ENCODE measurements at places on chromosomes 2 and 18.

GRCh38 chr2:72678024-72678423, 147.8 kb downstream of the EXOC6B start:
- no peak for DNase-seq

DNA sequence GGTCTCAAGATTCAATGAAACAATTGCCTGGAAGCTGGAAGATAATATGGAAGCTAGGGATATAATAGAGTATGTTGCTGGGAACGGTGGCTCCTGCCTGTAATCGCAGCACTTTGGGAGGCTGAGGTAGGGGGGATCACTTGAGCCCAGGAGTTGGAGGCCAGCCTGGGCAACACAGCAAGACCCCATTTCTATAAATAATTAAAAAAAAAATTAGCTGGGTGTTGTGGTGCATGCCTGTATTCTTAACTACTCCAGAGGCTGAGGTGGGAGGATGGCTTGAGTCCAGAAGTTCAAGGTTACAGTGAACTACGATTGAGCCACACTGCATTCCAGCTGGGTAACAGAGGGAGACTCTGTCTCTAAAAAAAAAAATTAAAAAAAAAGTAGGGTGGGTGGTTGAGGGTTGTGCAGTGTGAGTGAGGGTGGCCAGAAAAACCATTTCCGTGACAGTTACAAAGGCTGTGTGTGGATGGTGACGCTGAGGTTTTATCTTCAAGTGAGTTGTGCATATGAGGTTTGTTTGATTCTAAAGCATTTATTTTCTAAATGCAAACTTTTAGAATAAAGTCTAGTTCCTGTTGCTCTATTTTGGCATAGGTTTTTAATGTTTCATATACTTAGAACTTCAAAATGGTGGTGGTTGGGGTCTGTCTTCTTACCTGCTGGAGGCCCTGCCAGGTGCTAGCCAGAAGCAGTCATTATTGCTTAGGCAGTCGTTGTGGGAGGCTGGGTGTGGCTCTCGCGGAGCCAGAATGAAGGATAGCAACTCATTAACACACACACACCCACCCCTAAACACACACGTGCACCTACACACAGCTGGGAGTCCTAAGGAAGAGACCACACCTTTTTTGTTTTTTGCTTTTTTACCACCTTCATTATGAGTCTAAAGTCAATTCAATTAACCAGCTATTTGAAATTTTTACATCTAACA, 4.7 kb upstream of the IL1R2 start:
- DNase-seq: no peak

DNA sequence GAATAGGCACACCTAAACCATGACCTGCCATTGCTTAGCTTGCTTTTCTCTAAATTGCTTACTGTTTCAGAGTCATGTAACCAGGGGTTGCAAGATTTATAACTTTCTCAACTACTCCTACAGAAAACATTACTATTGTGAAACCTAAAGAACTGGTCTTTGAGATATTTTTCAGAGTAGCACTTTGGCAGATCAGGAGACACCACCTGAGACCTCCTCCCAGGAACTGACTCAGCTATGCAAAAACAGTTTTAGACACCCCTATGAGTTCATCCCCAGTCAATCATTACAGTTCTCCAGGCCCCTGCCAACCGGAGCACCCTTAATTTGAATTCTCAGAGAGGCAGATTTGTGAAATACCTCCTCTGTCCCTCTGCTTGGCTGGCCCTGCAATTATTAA, 80.3 kb downstream of the MBOAT2 start:
- no peak for DNase-seq

DNA sequence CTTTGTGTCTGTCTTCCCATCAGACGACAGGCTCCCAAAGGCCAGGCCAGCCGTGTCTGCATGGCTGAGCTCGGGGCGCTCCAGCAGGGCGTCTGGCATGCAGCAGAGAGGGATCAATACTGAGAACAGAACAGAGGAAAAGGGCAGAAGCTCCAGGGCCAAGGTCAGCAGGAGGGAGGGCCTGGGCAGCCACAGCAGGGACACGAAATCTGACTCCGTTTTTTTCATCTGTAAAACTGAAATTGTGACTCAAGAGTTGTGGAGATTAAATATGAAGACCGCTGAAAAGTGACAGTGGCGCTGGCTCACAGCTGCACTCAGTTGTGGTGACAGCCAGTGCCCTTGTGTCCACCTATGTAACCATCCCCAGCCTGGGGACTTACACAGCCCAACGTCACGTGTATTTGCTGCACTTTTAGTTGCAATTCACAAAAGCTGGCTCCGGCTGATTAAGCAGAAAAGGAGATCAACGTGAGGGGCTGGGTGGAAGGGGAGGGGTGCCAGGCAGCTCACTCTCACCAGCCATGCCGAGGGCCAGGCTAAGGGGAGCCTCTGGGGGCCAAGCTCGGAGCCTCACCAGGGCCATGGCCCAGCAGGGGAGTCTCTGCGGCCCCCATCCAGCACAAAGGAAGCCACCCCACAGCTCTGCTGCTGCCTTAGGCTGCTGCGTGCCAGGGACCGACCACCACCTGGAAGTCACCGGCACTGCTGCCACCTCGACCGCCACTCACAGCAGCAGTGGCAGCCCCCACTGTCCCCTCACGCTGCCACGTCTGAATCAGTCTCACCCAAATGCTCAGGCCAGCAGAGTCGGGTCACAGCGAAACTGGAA, 74.7 kb downstream of the EIPR1 start:
- DNase-seq: no peak

DNA sequence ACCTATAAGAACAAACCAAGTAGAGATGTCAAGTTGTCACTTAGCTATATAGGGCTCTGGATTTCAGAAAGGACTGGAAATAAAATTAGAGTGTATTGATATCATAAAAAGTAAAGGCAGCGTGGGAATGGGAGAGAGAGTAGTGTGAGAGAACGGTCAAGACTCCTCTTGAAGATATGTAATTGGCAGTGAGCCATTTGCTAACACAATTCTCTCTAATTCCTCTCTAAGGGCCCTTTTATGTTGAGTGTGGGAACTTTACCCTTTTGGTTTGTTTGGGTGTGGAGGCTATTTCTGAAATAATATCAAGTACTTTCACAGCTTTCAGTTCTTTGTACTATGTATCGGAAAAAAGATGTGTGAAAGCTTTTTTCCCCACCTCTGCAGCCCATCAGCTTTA, 196.8 kb downstream of the LRRTM4 start:
- no peak for DNase-seq

DNA sequence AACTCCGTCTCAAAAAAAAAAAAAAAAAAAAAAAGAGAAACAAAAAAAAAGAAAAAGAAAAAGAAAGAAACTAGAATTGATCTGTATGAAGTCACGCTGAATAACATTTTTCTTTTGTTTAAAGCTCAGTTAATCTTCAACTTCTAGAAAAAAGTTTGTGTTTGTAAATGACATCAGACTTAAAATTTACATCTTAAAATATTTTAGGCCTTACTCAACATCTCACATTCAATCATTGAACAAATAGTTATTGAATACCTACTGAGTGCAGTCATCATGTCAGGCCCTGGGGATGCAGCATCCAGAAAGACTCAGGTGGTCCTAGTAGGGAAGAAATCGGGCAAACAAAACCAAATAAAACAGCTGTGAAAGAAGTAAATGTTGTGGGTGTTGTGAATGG, 292.3 kb upstream of the FANCL start:
- no peak for DNase-seq

DNA sequence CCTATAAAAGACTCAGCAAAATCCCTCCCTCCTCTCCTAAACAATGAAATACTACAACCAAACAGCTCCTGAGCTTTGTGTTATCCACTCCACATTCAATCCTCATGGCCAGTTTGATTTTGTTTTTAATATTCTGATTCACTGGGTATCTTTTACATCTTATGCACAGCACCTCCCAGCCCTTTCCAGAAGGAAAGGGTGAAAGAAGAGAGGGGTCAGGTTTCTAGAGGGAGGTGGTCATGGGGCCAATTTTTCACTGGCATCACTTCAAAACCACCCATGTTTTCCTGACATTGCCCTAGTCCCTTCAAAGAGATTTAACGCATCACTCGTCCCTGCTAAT, 315.6 kb downstream of the LPIN1 start:
- DNase-seq: no peak

DNA sequence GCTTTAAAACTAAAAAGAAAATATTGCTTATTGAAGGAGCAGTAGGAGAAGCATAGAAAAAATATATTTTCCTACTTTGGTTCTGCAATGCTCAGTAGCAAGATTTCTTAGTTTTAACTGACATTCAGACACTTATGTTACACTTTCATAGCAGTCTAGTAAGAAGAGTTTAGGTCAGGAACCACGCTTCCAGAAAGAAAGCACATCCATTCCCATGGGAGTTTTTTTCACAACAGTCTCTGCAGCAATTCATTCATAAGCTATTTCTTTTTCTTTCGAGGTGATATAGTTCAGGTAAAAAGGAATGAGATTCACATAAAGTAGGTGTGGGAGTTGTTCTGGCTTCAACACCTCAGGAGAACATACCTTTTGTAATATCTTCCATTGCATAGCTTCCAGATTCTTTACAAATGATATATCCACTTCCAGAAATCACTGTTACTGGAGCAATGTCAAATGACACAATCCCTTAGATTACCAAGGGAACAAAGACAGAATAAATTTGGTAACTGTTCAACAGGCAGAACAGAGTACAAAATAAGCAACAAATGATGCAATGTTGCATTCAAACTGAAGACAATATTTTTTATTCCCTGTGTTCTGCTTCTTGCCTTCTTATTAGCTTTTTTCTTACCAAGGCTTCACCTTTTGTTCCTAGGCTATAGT, 95.2 kb upstream of the GULP1 start:
- no peak for DNase-seq

- DNase-seq: no peak
These were observed 289.7 kb downstream of the EN1 start for GRCh38 chr2:118557791-118558190.

DNA sequence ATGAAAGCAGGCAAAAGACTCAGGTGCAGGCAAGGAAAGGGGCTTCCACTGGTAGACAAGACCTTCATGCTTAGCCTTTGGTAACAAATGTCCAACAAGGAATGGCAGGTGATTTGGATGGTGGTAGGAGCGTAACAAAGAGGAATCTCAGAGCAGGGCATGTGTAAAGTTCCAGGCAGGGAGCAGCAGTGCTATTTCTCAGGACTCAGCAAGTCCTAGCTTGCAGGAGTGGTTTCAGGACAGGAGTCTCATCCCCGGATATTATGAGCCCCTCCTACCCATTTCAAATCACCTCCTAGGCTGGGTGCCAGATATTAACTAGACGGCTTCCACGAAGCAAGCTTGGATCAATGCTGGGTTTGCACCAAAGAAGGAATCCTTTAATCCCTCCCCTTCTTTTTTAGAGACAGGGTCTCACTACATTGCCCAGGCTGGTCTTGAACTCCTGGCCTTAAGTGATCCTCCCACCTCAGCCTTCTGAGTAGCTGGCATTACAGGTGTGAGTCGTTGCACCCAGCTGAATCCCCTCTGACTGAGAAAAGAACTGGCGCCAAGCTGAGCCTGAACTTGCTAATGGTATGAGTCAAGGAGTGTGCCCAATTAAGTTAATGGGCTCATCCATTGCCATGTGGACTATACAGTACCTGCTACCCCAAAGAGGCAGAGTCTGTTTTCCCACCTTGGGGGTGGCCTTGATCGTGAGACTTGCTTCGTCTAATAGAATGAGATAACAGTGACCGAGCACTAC, 190.3 kb downstream of the ARL4C start:
- DNase-seq: no peak

DNA sequence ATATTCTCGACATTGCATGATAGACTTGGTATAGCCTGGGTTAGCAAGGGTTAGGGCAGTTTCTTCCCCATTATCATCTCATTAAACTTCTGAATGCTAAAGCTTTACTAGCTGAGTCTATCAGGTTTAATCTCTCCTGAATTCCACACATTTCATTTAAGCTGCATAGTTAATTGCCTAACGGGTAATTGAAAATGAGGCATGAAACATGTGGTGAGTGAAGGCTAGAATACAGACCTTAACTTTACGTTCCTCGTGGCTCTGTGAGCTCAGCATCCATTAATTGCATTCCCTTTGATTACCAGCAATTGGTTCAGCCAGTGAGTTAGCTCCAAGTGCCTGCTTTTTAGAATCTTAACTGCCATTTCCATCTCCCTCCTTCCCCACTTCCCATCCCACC, 126.5 kb upstream of the MEX3C start:
- DNase-seq: no peak

GRCh38 chr2:61720911-61721310, 132.9 kb downstream of the FAM161A start:
- no peak for DNase-seq

- DNase-seq: no peak
These were observed 89.4 kb downstream of the RRM2 start for GRCh38 chr2:10211844-10212422.

DNA sequence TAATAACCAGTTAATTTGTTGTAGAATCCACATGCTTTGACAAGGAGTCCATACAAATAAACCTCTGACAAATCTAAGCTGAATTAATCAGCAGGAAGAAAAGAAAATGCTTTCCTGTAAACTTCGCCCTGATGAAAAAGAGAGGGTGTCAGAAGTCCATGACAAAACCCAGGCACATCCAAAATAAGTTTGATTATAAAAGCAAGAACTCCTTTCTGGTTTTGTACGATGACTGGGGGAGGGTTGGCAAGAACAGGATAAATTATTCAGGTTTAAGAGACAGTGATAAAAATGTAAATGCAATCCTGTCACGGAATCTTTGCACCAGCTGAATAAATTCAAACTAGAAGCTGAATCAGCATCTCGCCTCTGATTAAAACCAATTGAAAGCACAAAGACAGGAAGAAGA, 469.2 kb upstream of the TNP1 start:
- DNase-seq: no peak

DNA sequence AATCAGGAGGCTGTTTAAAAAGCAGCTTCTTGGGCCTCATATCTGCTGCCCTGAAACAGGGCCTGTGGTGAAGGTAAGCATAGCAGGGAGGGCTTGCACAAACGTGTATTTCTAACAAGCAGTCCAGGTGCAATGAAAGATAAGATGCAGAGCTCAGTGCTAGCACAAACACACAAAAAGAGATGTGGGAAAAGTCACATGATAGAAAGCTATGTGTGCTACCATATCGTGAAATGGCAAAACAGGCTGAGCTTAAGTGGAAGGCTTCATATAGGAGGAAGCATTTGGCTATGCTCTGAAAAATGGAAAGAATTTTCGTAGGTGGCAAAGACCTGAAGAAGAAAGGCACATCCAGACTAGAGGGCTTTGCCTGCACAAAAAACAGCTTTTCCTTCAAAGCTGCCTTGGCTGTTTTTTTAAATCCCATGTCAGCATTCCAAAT, 10.2 kb downstream of the RSAD2 start:
- no peak for DNase-seq

DNA sequence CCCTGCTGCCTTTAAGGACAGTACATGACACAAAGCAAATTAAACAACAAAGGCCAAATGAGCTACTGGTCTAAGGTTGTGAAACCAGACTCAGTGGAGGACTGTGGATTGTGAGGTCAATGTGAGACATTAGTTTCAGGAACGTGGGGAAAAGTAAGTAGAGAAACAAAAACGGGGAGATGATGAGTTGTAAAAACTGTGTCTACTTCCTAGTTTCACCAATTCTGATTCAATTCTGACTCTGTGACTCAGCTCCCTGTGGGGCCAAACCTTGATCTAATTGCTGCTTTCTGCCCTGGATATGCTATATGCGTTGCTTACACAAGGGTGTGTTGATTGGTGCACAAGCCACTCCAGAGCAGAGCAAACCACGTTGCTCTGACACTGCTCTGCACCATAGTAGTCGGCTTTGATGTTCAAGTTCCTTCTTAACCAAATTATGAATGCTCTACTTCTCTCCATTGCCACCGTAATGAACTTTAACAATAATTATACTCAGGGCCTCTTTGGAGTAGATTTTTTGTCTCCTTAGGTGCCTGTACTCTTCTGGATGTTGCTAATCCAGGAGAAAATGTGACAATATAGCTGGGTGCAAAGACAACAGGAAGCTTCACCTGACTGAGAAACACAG, 1640.1 kb upstream of the CELF4 start:
- DNase-seq: no peak

All from SW 1271 (cell line).